Melanocyte of skin (primary cell): ENCODE measurements at places on chromosomes 5 and 9. TPM values are rescaled to one million over a fixed set of nuclear protein-coding genes. Genes with fewer than 3 reads are reported as not detected.

The TRPM6 gene
- total RNA-seq, result under 0.01 and 0.73 TPM in 2 replicates

The SH3TC2 gene
- 22.0 and 28.7 TPM in 2 replicates for total RNA-seq

The CYLC2 gene
- total RNA-seq, result not detected in 2 replicates

The OLFM1 gene
- 15.1 and 15.3 TPM in 2 replicates for total RNA-seq

The ENHO gene
- total RNA-seq, result 0.31 and 0.67 TPM in 2 replicates

The OTP gene
- not detected in 2 replicates for total RNA-seq

The CKS2 gene
- 154 and 213 TPM in 2 replicates for total RNA-seq

The NME5 gene
- total RNA-seq, result 9.1 and 12.7 TPM in 2 replicates

The ADAMTSL1 gene
- 0.33 and 0.62 TPM in 2 replicates for total RNA-seq

The N4BP3 gene
- total RNA-seq, result 1.5 and 3.1 TPM in 2 replicates

The DMRTA1 gene
- total RNA-seq, result 0.36 TPM in 1 of 2 replicates, not detected in the other

The GLDC gene
- total RNA-seq, result 46.0 and 47.7 TPM in 2 replicates

The PCDHGA6 gene
- 1.00 and 1.7 TPM in 2 replicates for total RNA-seq

The GABBR2 gene
- total RNA-seq, result 5.1 and 15.5 TPM in 2 replicates

The IL7R gene
- 0.46 and 1.3 TPM in 2 replicates for total RNA-seq

The SYNPO gene
- 3.9 and 4.0 TPM in 2 replicates for total RNA-seq

The NIPAL4 gene
- total RNA-seq, result not detected in 2 replicates

The ZNF367 gene
- total RNA-seq, result 3.1 and 6.9 TPM in 2 replicates

The FBXO10 gene
- total RNA-seq, result 20.6 and 20.7 TPM in 2 replicates

The COMMD10 gene
- 34.1 and 42.5 TPM in 2 replicates for total RNA-seq

The SMARCA2 gene
- total RNA-seq, result 62.3 and 71.3 TPM in 2 replicates

The SFXN1 gene
- total RNA-seq, result 148 and 201 TPM in 2 replicates

The DRD1 gene
- 0.15 TPM in 1 of 2 replicates, not detected in the other for total RNA-seq

The ENC1 gene
- 28.6 and 73.1 TPM in 2 replicates for total RNA-seq

The KIAA1958 gene
- total RNA-seq, result 3.4 and 3.7 TPM in 2 replicates

The SKP1 gene
- 162 and 216 TPM in 2 replicates for total RNA-seq
